ENCODE measurements at places on chromosomes 1 and 21.

DNA sequence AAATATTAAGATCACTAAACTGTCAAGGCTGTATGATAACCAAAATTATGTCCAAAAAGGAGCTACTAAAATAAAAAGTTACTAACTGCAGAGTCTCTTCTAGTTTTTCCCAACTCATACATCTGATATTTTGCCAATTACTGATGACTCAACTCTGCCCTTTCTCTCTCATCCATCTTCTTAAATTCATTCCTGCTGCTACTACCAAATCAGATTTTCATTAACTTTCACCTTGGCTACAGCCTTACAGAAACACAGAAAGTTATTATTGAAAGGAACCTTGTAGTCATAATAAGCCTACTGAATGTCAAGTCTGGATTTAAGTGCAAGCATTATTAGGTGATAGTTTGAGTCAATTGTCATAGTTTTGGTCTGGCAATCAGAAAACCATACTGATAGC lies 273.1 kb downstream of the DPYD start:
- no peak for DNase-seq

DNA sequence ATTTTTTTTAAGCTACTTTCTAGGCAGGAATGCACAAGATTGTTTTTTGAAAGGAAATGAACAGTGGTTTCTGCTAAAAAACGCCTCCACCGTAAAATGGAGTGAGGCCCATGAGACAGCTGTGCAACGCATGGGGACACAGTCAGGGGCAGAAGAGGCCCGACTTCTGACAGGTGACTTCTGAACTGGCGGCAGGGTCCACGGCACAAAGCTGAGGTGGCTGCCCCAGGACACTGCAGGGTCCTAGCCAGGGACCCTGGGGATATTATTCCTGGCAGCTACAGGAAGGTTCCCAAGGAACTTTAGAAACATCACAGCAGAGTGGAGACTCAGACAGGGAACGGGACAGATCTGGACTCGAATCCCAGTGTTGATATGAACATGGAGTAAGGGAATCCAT lies 75.1 kb downstream of the SIM2 start:
- no peak for DNase-seq

DNA sequence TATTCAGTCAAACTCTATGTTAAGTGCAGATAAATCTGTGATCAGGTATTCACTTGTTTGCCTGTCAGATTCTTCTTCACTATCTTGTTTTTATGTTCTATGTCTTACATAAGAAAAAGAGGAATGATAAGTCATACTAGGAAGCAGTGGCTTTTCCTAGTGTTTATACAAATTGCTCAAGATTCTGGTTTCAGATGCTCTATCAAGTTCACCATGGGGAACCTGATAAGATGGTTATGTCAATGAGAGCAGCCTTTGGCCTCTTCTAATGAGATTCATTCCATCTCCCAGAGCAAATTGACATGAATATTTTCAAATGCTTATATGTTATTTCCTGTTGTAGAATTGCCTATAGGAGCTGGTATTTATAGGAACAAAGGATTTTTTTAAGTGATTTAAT lies 218.8 kb upstream of the TMPRSS15 start:
- DNase-seq: no peak

DNA sequence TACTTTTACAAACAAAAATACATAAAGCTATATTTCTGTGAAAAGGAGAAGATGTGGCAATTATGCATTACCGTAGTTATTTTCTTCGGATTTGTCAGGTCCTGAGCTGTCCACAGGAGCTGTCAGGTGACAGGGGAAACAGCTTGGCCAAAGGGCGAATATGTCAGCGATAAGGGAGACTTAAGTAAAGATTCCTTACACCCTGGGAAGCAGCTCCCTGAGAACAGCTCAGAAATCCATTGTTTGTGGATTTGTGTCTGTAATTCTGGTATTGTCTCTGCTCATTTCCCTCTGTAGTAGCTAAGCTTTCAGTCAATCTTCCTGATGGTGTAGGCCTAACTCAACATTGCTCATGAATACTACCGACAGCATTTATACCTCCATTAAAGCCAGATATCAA lies 7.1 kb upstream of the CD34 start:
- no peak for DNase-seq

GRCh38 chr1:3900969-3901529 lies 977 bp upstream of the C1orf174 start:
- peak; percentile 71 for DNase-seq

DNA sequence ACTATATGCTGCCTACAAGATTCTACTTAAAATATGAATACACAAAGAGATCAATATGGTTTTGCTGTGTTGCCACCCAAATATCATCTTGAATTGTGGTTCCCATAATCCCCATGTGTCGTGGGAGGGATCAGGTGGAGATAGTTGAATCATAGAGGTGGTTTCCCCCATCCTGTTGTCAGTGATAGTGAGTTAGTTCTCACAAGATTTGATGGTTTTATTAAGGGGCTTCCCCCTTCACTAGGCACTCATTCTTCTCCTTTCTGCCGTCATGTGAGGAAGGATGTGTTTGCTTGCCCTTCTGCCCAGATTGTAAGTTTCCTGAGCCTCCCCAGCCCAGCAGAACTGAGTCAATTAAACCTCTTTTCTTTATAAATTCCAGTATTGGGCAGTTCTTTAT lies 654.4 kb upstream of the NR5A2 start:
- DNase-seq: no peak

- DNase-seq: no peak
Observed at GRCh38 chr1:234093741-234094140, 189.3 kb downstream of the SLC35F3 start.

DNA sequence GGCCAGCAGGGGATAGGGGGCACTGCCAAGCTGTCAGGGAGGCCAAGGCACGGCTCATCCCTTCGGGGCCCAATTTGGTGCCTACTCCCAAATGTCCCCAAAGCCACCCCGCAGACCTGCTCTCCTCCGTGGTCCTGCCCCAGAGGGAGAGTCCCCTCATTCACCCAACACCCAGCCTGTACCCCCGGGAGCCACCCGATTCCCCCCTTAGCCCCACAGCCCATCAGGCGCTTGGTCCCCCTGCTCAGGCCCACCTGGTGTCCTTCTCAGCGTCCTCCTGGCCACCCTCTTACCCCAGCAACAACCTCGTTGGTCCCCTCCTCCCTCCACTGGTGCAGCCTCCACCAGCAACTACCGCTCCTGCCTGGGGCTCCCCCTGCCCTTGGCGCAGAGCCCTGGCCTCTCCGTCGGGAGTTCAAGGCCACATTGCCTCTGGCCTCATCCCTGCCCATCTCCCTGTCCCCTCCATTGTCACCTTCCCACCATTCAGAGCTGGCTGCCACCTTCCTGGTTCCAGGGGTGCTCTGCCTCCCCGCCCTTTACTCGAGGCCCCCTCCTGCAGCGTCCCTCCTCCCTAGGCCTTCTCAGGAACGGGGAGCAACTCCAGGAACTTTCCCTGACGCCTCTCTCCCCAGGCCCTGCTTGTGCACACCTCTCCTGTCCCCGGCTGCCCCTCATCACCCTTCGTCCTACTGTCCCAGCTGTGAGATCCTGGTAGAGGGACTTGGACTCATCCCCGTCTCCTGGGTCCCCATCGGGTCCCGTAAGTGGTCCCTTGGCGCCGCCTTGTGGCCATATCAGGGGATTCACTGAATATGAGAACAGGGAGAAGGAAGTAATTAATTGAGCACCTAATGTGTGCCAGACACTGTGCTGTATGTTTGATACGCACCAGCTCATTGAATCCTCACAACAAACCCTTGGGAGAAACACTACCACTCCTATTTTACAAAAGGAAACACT lies 73.9 kb downstream of the RAP1GAP start:
- no peak for DNase-seq

GRCh38 chr1:40628903-40629292 lies 36.6 kb downstream of the RIMS3 start:
- no peak for DNase-seq

- DNase-seq: no peak
Observed at GRCh38 chr1:30054126-30054525, 669.3 kb downstream of the MATN1 start.

DNA sequence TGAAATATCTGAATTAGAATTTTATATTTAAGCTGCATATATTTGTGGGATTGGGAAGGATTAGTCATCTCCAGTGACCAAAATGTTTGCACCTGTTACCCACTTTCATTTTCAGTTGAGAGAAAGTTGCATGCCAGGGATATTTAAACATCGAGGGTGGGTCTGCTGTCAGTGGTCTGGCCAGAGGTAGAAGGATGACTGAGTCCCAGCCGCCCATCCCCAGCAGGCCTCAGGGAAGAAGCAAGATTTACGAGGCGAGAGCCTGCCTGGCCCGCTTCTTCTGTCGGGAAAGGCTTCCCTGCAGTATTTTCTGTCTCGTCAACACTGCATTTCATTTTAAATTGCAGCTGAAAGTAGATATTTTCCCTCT lies 1.4 kb upstream of the MAN1C1 start:
- no peak for DNase-seq

GRCh38 chr1:183282101-183282855 lies 96.2 kb downstream of the LAMC2 start:
- no peak for DNase-seq

- DNase-seq: no peak
Observed at GRCh38 chr1:52296345-52296744, 69.7 kb downstream of the CC2D1B start.

- no peak for DNase-seq
Observed at GRCh38 chr1:65153635-65154034, 5.6 kb downstream of the AK4 start.

- DNase-seq: no peak
Observed at GRCh38 chr1:231395076-231395997, 26.8 kb downstream of the EGLN1 start.

- no peak for DNase-seq
Observed at GRCh38 chr1:202750024-202750423, 39.8 kb upstream of the SYT2 start.

DNA sequence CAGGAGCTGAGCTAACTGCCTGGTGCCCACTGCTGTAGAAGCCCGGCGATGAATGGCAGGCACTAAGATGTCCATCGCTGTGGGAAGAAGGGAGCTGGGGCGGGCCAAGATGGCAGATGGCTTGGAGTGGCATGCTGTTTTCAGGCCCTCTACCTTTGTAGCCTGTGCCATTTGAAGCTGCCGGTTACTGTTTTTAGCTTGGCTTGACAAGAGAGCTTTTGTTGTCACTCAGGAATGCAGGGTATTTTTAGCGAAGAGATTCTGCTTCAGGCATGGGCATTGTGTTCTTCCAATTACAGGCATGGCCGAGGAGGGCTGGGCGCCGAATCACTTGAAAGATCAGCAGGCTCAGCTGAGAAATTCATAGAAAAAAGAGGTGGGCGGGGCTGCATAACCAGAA lies 348.7 kb downstream of the RPS6KC1 start:
- DNase-seq: no peak

DNA sequence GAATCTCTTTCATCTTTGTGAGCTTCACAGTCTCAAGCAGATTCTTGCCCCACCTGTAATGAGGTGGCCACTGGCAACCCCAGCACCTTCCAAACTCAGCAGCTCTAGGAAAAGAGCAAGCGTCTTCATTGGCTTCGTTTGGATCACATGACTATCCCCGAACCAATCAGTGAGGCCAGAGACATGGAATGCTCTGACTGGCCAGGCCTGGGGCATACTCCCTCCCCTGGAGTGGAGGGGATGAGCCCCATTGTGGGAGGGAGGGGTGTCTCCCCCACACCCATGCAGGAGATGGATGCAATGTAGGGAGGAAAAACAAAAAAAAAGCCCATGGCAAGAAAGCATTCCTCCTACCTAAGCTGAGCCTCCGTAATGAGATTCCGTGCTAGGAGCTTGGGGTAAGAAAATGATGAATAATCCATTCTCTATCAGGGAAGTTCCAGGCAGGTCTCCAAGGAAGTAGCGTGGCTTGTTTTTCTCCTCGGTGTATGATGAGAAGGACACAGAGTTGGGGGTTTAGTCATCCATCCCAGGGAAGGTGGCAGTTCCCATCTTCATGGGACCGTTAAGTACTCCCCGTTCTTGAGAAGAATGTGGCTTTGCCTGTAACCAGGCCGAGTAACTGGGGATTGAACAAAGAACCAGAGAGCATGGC lies 32.7 kb downstream of the FHAD1 start:
- no peak for DNase-seq

GRCh38 chr1:38179483-38179882 lies 132.9 kb upstream of the POU3F1 start:
- no peak for DNase-seq
